ENCODE measurements at places on chromosomes 2 and 18.

DNA sequence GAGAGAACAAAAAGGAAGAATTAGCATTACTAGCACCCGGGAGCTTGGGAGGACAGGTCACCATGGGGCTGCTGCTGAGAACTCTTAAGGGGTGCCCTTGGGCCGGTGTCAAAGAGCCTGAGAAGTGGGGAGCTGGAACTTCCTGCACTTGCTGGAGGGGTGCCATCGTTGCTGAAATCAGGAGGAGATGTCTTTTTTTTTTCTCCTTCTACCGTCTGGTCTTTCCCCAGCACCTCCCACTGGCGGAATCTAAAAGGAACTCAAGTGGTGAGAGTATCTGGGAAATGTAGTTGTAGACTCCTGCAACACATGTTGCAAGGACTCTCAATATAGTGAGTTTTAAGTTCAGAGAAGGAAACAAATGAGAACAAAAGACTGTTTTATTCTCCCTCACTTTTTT lies 6.1 kb upstream of the AMMECR1L start:
- DNase-seq: no peak

DNA sequence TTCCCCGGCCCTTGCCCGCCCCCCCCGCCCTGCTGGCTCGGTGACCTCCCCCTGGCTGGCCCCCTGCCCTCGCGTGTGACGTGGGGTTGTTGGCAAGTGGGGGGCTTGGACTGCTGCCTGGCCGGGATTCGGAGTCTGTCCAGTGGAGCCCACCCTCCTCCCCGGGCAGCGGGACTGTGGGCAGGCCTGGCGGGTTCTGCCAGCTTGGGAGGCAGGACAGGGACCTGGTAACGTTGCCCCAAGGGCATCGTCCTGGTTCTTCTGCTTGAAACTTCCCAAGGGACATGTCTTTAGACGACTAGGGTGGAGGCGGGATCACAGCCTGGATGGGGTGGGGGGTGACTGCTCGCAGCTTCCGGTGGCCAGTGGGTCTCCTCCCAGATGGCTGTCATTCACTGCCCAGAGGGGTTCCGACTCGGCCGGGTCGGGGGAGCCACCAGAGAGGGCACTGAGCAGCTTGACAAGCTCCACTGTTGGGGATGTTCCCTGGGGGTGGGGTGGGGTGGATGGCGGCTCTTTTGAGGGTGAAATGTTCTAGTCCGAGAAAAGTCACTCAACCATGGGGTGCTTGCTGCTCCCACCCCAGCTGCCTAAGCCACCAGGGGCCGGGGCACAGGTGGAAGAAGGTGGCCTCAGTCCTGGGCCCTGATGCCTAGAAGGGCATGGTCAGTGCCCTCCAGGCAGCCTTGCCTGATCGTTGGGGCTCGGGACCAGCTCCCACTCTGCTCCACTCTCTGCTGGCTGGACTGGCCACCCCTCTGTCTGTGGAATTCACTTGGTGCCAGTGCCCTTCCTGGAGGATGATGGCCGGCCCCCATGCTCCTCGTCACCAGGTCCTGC lies 4.3 kb upstream of the HS6ST1 start:
- no peak for DNase-seq

- peak; percentile 53 for DNase-seq
Measured at GRCh38 chr2:43024515-43025011, 201.8 kb downstream of the ZFP36L2 start.

GRCh38 chr2:3494984-3495666 lies 24.2 kb downstream of the ADI1 start:
- no peak for DNase-seq

DNA sequence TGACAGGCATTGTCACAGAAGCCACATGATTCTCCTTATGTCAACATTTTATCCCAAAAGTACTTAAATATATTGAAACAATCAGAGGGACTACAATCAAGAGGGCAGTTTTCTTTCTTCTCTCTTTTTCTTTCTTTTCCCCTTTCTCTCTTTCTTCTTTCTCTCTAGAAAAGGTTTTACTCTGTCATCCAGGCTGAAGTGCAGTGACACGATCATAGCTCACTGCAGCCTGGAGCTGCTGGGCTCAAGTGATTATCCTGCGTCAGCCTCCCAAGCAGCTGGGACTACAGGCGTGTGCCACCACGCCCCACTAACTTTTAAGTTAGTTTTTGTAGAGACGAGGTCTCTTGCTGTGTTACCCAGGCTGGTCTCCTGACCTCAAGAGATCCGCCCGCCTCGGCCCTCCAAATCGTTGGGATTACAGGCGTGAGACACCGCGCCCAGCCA lies 1.0 kb upstream of the PRKD3 start:
- no peak for DNase-seq

Data from T47D (cell line).